Small intestine (tissue), 16 donors: ENCODE measurements at places on chromosomes 2 and 18. TPM values are rescaled to one million over a fixed set of nuclear protein-coding genes. Genes with fewer than 3 reads are reported as not detected.

GRCh38 chr2:122929347-122929746, 1095.7 kb upstream of the CNTNAP5 start:
- no peak for DNase-seq

DNA sequence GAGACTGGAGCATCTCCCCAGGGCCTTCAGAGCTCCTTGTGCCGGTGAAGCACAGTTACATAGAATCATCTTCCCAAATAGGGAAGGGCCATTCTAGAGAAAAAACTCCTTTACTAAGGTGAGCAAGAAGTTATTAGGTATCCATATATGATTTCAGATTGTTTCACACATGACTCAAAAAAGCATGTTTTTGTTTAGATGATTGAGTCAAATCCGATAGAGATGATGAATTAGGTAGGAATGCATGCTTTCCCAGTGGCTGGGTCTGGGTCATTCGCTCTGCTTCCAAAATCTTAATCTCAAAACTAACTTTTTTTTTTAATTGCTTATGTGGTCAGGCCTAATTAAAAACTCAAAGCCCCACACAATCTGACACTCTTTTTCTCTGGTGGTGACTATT, 3.8 kb downstream of the NT5C1B start:
- no peak for DNase-seq

- no peak for DNase-seq
Observed at GRCh38 chr2:232448304-232448690, 7.7 kb upstream of the ALPI start.

- DNase-seq, result no peak
Observed at GRCh38 chr2:215052404-215052803, 86.0 kb downstream of the ABCA12 start.

DNA sequence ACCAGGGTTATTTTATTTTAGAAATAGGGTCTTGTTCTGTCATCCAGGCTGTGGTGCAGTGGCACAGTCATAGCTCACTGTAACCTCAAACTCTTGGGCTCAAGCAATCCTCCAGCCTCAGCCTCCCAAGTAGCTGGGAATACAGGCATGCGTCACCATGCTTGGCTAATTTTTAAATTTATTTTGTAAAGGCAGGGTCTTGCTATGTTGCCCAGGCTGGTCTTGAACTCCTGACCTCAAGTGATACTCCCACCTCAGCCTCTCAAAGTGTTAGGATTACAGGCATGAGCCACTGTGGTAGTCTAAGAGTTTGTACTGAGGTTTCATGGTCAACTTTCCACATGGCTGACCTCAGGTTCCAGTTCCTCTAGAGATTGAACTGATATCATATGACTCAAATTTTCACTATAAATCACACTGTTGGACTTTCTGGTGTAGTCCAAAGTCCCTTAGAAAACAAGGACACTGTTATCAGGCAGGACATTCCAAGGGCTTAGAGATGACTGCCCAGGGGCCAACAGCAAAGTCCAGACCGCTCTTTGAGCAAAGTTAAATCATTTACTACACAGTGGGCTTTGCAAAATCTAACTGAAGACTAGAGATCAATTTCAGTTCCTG, 82.0 kb upstream of the MEX3C start:
- peak; percentile 11 for DNase-seq

DNA sequence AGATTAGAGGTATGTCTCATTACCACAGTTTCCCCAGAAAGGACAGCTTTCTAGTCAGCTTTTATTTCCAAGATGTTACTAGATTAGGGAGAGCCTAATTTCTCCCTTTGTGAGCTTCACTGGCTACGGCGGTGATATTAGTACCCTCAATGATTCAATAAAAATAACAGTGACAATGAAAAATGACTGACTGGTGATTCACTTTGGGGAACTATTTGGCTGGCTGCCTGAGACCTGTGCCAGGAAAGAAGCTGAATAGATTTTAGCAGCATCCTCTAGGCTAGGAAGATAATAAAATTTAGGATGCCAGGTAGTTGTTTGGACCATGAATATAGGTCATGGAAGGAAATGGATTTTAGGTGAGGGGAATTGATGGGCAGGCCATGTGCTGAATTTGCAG, 178.7 kb downstream of the FMNL2 start:
- DNase-seq, result no peak

- no peak for DNase-seq
Observed at GRCh38 chr2:20048488-20049448, 2.7 kb downstream of the LAPTM4A start.

DNA sequence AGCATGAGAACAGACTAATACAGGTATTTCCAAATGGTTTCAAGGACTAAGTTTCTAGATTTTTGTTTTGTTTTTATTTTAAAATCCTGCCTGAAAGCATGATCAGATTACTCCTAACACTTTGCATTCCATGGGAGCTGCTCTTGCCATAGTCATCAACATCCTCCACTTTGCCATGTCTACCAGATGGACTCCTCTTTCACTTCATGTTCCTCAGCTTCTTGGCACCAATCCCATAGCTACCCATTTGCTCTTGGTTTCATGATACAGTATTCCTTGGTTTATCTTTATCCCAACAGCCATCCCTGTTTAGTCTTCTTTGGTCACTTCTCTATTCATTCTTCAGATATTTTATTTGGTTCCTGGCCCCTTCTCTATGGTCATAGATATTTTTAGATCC, 154.2 kb upstream of the CCDC195 start:
- DNase-seq, result no peak

DNA sequence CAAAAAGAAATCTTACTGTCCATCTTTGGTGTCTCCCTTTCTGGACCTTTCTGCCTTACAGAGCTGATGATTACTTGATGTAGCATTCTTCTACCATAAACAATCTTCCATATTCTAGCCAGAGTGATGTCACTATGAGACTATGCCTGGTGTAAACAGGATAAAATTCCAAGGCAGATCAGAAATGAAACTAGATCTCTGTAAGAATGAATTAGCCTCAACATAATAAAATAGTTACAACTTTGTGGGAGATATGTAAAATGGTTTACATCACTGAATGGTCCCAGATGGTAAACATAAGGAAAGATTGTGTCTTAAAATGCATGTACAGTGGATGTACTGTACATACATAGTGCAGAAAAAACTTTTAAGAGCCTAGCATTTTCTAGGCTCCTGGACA, 112.3 kb upstream of the ZNF521 start:
- DNase-seq, result peak; percentile 12

DNA sequence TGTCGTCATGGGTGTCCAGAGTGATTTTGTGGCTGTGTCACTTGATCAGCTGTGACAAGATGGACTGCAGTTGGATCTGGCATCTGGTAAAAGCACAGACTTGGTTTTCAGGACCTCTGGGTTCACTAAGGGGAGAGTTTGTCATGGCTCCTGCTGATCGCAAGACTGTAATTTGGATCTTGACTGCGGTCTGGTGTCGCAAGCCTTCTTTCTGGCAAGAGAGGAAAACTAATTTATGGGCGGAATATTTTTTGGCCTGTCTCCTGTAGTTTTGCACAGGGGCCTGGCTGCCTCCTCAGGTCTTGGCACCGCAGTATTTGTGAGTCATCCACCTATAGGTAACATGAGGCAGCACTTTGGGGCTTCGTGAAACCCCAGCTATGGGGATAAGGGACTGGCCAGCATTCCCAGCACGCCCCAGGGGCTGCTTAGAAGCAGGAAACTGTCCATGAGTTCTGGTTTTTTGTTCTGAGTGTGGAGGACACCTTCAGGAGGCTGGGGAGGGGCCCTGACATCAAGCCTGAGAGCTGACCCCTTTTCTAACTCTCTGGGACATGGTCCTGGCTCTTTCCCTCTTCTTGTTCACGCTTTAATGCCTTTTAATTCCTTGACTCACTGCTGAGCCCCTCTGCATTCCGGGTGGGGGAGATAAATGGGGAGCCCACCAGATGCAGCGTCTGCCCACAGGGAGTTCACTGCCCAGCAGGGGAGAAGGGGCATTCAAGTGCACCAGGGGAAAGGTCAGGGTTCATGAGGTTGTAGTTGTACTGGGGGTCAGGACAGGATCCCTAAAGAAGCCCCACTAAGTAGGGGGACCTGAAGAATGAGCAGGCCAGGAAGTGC, 12.2 kb downstream of the SH3BP4 start:
- DNase-seq, result no peak

- DNase-seq, result no peak
Observed at GRCh38 chr2:44389895-44390294, 28.1 kb downstream of the CAMKMT start.

- DNase-seq, result no peak
Observed at GRCh38 chr2:129113776-129114175, 795.1 kb upstream of the HS6ST1 start.

DNA sequence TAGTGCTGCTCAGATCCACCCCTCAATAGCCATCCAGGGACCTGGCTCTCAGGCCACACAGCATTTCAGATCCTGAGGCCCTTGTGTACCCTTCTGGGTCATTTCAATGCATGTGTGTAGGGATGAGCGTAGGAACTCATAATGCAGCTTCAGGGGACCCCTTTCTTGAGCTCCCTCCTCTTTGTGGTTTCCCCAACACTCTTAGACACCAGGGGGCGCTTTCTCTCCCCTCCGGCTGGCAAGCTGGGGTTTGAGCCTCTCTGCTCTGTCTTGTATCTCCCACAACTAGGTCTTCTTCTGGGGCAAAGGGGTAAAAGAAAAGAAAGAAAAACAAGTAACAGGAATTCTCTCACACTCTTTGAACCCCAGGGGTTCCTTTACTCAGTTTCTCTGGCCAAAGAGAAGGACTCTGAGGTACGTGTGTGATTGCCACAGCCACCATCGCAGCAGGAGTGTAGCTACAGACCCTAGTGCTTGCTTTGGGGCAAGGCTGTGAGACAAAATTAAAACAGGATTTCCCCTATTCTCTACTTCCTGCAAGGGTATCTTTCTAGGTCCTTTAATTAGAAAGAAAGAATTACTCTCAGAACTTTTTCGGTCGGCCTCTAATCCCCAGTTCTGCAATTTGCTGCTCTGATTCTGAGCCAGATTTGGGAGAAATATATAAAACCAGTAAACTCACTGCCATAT, 38.0 kb downstream of the CABYR start:
- peak; percentile 78 for DNase-seq

GRCh38 chr18:76338619-76339245, 156.3 kb downstream of the ZNF516 start:
- DNase-seq, result no peak

DNA sequence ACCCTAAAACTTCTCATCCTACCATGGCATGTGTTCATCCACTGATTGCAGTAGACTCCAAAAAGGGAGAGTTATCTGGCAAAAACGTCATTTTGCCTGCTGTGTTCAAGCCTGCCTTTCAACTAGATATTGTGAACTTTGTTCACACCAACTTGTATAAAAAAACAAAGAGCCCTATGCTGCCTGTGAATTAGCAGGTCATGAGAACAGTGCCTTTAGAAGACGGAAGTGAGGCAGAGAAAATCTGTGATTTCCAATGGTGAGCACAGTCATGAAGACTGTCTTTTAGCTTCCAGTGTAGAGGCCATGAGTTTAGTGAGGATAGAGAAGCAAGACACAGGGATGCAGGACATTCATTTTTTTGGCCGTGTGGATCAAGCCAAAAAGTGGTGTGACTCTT, 103.6 kb upstream of the PGAP1 start:
- peak; percentile 32 for DNase-seq

GRCh38 chr2:222903234-222904220, 42.7 kb downstream of the ACSL3 start:
- peak; percentile 67 for DNase-seq

DNA sequence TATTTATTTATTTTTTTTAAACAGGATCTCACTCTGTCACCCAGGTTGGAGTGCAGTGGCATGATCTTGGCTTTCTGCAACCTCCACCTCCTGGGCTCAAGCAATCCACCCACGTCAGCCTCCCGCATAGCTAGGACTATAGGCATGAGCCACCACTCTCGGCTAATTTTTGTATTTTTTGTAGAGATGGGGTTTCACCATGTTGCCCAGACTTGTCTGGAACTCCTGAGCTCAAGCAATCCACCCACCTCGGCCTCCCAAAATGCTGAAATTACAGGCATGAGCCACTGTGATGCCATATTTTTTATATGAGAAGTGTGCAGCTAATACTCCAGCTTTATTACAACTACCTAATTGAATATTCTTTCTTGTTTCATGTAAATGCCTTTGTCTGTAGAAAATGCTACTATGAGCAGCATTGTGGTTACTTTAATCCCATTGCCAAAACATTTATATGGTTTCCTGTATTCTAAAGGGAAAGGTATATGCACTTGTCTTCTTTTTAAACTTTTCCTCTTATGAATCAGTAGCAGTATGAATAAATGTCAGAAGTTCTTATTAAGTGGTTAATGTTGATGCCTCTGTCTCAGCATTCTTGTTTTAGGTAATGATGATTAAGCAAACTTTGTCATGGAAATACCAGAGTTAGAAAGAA, 9.5 kb upstream of the BCL2L11 start:
- no peak for DNase-seq

- DNase-seq, result peak; percentile 68
Observed at GRCh38 chr18:22848615-22849014, 84.5 kb upstream of the RBBP8 start.

GRCh38 chr2:12716032-12716281, 779 bp upstream of the TRIB2 start:
- DNase-seq, result peak; percentile 60

DNA sequence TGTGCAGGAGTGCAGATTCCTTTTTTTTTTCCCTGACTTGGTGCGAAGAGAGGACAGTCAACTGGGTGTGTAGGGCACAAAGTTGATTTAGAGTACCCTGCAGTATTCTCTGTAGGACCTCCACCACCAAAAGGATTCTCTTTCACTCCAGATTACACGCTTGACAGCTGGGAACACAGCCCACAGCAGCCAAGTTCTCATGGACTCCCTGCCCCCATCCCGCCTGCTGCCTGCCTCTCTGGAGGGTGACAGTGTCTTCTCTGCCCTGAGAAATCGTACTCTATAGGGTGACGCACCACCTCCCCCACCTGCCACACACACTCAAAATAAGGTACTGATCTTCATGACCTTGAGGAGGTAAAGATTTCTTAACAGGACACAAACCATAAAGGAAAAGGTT, 26.6 kb upstream of the IHH start:
- no peak for DNase-seq

DNA sequence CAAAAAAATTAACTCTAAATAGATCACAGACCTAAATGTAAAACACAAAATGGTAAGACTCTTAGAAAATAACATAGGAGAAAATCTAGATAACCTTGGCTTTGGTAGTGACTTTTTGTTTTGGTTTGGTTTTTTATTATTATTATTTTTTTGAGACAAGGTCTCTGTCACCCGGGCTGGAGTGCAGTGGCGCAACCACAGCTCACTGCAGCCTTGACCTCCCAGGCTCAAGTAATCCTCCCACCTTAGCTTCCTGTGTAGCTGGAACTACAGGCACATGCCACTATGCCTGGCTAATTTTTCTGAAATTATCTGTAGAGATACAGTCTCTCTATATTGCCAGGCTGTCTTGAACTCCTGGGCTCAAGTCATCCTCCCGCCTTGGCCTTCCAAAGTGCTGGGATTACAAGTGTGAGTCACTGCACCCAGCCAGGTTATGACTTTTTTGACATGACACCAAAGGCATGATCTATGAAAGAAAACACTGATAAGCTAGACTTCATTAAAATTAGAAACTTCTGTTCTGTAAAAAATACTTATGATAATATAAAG, 88.0 kb downstream of the HNRNPLL start:
- DNase-seq, result no peak

GRCh38 chr18:5997361-5997760, 102.0 kb upstream of the TMEM200C start:
- DNase-seq, result no peak

C1QL2 gene
- not detected for polyA plus RNA-seq

RDH14 gene
- 9.7 TPM for polyA plus RNA-seq

SCN3A gene
- not detected for polyA plus RNA-seq

TPO gene
- polyA plus RNA-seq, result 0.34 TPM

CREG2 gene
- polyA plus RNA-seq, result under 0.01 TPM

SLC9A2 gene
- 1.9 TPM for polyA plus RNA-seq

C1D gene
- 41.5 TPM for polyA plus RNA-seq

IGFBP2 gene
- 163 TPM for polyA plus RNA-seq
